ENCODE measurements at places on chromosomes 11 and 22.
A peak's percentile ranks its signal among the peaks of the same experiment; 100 is the strongest.

GRCh38 chr22:49570032-49570848 is 257.4 kb downstream of the BRD1 start:
- DNase-seq, result peak; percentile 22

GRCh38 chr11:103499710-103500340 is 390.6 kb downstream of the DYNC2H1 start:
- no peak for DNase-seq

- DNase-seq, result no peak
Observed at GRCh38 chr11:62953811-62954210, 31.0 kb downstream of the SLC22A6 start.

DNA sequence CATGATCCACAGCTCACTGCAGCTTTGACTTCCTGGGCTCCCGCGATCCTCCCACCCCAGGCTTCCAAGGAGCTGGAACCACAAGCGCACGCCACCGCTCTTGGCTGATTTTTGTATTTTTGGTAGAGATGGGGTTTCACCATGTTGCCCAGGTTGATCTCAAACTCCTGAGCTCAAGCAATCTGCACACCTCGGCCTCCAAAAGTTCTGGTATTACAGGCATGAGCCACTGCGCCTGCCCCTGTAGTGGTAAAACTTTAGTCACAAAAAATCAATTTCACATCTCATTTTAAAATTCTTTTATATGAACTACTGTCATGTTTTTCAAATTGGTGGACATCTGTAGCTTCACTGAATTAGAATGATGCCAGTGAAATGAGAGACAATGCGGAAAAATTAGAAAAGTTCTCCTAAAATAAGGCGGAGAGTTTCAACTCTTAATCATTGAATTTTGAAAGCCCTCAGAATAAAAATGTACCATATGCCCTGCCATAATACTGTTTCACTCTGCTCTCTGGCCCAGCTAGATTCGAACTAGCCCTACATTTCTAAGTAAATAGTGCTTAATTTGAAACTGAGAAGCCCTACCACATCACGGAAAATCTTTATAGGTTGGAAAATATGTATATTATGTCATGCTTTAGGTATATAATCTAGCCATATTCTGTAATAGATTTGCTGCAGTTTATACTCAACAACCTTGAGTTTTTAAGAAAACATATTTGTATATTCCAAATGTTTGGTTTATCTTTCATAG is 78.7 kb downstream of the HORMAD2 start:
- no peak for DNase-seq

GRCh38 chr11:100182350-100182749 is 504.7 kb upstream of the ARHGAP42 start:
- no peak for DNase-seq

DNA sequence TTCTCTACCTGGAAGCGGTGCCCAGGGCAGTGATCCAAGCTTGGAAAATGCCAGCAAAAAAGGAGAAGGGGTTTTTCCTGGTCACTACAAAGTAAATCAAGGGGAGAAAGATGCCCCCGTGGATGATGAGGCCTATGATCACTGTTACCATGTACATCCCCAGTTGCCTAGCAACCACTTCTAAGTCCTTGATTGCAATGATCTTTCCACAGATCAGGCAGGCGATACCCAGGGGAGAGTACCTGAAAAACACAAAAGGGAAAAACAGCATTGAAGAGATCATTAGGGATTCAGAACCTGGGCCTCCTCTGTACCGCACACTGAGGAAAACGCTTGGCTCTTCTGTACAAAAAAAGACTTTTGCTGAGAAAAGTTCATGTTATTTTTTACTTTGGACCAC is 127.1 kb downstream of the SLC1A2 start:
- DNase-seq, result no peak

DNA sequence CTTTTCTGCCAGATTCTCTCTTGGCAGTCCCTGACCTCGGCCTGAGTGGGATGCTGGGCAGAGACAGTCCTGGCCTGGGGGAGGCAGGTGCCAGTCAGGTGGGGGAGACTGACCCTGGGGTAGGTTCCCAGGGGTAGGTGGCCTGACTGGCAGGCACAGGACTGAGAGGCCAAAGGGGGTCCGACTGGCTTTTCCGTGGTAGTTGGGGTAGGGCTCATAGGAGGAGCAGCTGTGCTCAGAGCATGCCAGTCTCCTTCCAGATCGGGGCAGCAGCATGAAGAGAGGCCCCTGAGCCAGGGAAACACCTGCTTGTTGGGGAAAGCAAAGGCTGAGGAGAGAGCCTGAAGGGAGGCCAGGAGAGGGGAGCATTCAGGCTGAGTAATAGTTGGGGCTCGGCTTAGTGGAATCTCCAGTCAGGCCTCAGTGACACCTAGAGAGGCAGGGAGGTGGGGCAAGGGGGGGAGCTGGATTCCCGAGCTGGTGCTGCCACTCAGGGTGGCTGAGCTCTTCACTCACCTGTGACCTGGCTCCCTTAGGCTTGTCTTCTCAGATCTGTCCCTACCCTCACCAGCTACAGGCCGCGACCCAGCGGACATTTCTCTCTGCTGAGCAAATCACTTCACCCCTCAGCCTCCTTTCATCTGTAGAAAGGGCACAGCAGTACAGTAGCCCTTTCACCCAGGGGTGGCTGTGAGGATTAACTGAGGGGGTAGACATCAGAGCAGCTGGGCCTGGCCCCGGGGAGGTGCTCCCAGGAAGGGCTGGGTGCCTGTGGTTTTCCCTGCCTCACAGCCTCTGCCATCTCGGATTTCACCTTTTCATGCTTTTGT is 26.2 kb downstream of the MCM5 start:
- DNase-seq, result no peak

DNA sequence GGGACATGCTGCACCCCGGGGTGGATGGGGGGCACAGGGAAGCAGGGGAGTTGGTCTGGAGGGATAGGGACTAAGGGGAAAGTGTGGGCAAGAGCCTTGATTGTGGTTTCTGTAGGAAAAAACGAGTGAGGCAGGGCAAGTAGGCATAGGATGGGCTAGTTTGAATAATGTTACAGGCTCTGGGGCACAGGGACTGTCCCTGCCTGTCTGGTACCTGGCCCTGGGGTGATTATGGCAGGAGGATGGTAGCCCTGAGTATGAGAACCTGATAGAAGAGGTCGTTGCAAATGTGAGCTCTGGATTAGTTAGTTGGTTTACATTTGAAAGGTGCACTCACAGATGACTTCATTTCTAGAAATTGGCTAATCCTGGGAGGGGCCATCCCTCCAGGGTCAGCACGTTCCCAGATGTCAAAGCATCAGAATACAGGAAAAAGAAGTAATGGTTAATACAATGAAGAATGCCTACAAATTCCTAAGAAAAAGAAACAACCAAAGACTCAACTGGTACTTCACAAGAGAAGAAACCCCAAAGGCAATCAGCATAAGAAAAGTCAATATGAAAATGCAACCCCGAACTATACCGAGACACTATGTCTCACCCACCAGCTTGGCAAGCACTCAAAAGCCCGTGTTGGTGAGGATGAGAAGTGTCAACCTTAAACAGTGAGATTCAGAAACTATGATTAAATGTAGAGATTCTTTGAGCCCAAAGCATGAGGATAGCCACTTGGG is 11.3 kb upstream of the SMIM38 start:
- DNase-seq, result no peak

GRCh38 chr22:19700790-19701419 is 13.4 kb upstream of the SEPTIN5 start:
- no peak for DNase-seq

DNA sequence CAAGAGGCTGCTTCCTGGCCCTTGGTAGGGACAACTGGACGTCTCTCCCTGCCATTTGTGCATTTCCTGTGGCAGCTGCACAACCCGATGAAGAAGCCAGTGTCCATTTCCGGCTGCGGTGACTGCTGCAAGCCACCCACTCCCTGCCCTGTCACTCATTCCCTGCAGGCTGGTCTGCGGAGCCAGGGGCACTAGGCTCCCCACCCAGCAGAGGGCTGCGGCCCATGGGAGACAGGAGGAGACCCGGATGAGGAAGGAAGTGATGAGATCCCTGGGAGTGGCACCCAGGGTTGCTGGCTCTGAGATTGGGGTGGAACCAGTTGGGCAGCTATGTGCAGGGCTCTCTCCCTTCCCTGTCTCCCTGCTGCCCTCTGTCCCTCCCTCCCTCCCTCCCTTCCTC is 10.0 kb upstream of the MYRF start:
- peak; percentile 69 for DNase-seq

DNA sequence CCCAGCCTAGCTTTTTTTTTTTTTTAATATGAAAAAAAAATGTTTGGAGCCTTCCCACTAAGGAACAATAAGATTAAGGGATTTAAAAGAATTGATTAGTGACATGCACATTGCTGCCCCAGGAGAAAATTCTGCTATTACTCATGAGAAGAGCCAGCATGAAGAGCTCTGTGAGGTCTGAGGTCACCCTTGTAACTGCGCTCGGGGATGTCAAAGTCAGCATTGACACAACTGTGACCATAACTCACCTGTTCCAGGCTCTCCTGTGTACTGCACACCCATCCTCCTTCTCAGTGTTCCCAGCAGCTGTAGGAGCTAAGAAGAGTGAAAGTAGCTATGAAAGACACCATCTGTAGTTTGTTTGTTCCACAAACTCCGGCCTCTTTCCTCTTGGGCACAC is 109.8 kb upstream of the FGF3 start:
- peak; percentile 11 for DNase-seq
